NCI-H1436 (cell line): ENCODE measurements at places on chromosomes 6 and 20.

- DNase-seq: no peak
These were observed 51.2 kb upstream of the PDYN start for GRCh38 chr20:2045101-2045500.

GRCh38 chr6:3449750-3450305 lies 7.0 kb downstream of the SLC22A23 start:
- DNase-seq: no peak

GRCh38 chr20:33281550-33282146 lies 1.4 kb upstream of the BPIFB1 start:
- DNase-seq: no peak

- peak; percentile 2 for DNase-seq
These were observed 12.2 kb upstream of the SLC17A2 start for GRCh38 chr6:25942561-25943147.

- DNase-seq: no peak
These were observed 38.4 kb downstream of the VSTM2L start for GRCh38 chr20:37941332-37941731.

DNA sequence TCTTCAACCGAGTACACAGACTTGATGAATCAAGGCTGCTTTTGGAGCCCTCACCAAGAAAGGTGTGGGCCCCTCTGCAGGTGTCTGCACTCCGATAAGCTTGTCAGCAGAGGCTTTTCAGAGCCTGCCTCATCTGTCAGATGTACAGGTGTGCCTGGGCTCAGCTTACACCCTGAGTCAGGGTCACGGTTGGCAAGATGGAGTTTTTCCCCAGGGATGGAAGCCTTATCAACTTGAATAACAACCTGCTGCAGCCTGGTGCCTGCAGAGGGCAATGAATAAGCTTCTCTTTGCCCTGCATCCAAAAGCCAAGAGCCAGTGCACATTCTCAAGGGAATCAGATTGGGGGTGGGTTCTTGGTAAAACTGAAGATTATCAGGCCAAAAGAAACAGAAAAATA lies 427.1 kb downstream of the CD83 start:
- peak; percentile 78 for DNase-seq

- DNase-seq: no peak
These were observed 11.7 kb downstream of the TSPYL1 start for GRCh38 chr6:116267836-116268588.

DNA sequence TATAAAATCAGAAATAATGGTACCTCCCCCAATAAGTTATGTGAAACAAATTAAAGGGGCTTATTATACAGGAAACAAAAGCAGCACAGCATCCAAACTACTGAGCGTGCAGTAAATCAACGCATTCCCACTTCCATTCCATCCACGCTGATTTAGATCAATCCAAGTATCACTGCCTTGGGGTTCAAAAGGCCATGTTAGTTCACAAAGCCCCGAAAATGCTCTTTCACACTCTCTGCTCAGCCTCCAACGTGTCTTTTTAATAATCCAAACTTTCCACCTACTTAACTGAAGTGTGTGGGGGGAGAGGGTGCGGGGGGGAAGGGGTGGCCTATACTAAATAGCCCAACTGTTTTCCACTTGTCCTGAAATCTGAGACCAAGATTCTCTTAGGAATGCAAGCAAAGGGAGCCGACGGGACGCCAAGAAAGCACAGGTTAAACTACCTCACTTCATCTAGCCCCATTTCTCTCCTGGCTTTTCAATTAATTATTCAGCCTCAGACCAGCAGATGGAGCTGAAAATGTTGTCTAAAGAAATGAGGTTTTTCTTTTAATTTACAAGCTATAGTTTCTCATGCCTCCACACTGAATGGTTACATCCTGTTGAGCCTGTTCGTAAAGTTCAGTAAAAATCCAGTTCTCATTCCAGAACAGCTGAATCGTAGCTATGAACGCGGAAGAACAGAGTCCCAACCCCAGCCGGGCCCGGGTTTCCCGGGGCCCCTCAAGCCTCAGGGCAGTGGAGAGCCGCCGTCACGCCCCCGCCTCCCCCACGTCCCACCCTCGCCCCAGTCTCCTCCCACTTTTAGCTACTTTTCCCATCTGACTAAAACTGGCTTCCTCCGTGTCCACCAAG lies 1.0 kb upstream of the NXT1 start:
- DNase-seq: peak; percentile 42

GRCh38 chr20:10539818-10540553 lies 104.9 kb downstream of the SLX4IP start:
- no peak for DNase-seq

DNA sequence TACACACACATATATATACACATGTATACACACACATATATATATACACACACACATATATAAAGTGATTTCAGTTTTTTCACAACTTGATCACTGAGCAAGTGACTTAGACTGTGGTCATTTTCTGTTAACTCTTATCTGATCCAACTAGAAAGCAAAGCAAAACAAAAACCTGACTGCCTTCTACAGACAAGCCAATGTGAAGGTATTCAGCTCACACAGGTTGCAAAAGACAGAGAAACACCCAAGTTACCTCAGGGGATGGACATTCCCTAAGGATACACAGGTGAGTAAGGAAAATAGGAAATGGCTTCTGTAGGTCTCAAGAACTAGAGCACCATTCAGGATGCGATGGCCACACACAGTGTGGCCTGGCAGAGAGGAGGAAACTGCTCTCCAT lies 58.4 kb upstream of the IER3 start:
- DNase-seq: no peak

GRCh38 chr6:132246632-132247270 lies 154.5 kb downstream of the MOXD1 start:
- DNase-seq: no peak

DNA sequence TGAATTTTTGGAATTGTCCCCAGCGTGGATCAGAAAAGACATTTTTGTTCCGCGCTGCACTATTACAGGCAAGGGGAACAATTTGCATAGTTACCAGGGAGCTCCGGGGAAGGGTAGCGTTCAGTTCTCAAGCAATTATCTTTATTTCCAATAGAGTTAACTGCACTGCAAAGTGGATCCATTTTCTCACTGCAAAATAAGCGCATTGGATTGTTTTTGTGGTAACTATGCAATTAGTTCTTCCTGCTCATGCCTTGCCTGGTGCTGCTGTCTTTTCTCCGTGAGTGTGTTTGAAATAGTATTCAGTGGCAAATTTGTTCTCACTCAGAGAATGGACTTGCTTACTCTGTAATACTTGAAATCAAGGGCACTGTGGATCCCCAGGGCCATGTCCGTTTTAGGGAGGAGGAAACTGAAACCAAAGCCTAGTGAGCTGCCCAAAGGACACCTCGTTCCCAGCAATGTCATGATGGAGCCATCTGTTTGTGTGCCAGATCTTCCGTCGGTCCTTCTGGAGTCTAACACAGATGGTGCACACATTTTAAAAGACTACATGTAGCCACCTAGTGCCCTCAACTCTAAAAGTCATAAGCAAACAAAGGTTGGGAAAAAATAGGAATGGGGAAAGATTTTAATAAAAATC lies 7.4 kb upstream of the PCK1 start:
- peak; percentile 86 for DNase-seq

DNA sequence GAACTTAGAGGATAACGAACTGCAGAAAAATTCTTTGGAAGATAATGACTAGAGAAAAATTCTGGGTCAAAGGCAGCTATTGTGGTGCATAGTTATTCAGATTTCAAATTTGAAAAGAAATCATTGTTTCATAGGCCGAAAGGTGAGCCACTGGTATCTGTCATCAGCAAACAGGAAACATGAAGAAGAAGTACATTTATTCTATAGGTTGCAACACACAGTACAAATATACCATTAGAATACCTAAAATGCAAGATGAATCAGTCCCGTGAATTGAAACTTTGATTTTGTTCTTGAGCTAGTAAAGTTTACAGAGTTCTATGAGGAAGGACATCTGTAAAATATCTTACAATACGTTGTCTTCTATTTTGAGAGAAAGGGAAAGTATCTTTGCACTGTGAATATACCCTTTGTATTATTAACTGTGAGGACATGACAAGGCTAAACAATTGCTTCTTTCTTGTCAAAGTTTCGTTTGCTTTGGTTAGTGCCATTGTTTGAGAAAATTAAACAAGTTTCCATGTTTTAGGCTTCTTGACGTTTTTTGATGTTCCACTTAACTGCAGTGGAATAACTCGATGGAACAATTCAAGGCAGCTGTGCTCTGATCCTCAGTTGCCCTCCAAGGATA lies 84.7 kb downstream of the HDGFL1 start:
- no peak for DNase-seq

DNA sequence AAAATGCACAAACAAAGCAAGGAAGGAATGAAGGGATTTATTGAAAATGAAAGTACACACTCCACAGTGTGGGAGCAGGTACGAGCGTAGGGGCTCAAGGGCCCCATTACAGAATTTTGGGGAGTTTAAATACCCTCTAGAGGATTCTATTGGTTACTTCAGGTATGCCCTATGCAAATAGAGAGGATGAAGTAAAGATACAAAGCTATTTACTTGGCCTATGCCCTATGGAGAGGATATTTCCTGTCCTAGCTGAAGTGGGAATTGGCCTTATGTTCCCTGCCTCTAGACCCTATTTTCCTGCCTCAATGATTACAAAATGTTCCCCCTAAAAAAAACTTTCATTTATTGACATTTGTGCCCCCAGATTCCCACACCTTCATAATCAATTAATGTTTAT lies 59.7 kb upstream of the ASIP start:
- DNase-seq: no peak

GRCh38 chr6:143441680-143442545 lies 8.6 kb downstream of the ADAT2 start:
- no peak for DNase-seq

DNA sequence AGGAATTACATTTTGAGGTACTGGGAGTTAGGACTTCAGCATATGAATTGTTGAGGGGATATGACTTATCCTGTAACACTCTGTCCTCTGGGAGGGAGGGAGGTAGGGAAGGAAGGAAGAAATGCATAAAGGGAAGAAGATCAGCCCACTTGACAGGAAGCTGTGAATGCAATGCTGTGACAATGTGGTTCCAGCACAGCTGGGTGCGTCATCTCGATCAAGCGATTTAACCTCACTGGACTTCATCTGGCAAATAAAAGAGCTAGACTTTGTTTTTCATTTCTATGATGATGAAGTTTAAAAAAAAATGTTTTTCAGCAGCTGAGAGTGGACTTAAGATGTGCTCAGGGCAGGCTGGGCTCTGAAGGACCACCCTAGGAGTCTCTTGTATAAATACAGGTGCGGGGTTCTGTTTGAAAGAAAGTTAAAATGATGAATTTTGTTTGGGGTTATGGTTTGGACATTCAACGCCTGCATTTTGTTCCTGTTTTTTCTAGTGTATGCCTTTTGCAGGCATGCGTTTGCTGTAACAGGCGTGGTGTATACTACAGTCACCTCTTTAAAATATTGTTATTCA lies 178.1 kb downstream of the RIMS1 start:
- DNase-seq: no peak

- no peak for DNase-seq
These were observed 2.9 kb upstream of the RAB22A start for GRCh38 chr20:58306421-58307261.

- no peak for DNase-seq
These were observed 73.0 kb downstream of the KCNB1 start for GRCh38 chr20:49409302-49409974.

GRCh38 chr6:45969883-45970282 lies 45.8 kb downstream of the CLIC5 start:
- DNase-seq: no peak

- DNase-seq: no peak
These were observed 957 bp upstream of the VEGFA start for GRCh38 chr6:43768983-43769525.

GRCh38 chr6:71124340-71124739 lies 164.3 kb upstream of the OGFRL1 start:
- no peak for DNase-seq

DNA sequence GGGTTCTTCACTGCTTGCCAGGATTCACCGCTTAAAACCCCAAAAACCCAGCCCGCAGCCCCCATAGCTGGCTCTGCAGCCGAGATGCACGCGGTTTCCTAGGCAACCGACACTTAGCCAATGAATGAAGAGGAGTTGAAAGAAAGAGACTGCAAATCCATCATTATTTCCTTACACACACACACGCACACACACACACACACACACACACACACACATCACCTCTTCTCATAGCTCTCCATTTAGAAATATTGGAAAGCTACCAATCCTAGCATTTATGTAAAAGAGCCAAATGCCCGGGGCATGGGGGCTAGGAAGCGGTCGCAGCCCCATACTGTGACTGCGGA lies 3.4 kb upstream of the TUBB2B start:
- peak; percentile 90 for DNase-seq

- DNase-seq: no peak
These were observed 3.3 kb upstream of the COL11A2 start for GRCh38 chr6:33195304-33196165.

DNA sequence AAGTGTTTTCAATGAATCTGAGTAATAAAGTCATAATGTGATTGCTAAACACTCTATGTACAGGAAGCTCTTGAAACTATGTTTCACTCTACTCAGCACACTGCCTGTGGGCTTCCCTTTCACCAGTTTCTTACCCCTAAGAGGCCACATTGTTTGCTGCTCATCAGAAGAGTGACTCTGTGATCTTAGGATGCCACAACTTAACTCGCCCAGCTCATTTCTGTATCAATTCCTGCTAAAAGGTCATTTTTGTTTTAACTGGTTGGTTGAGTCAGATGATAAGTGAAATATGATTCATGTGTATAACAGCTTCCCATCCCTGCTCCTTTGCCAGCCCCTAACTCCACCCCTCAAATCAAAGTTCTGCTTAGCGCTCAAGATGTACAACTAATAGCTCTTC lies 9.8 kb upstream of the NDUFAF4 start:
- DNase-seq: no peak

GRCh38 chr6:31585491-31585890 lies 586 bp upstream of the LST1 start:
- no peak for DNase-seq

GRCh38 chr6:22643780-22644179 lies 74.4 kb downstream of the HDGFL1 start:
- no peak for DNase-seq

GRCh38 chr6:131029626-131030297 lies 33.3 kb downstream of the EPB41L2 start:
- DNase-seq: no peak

- no peak for DNase-seq
These were observed 6.6 kb downstream of the HLA-B start for GRCh38 chr6:31350196-31351032.

DNA sequence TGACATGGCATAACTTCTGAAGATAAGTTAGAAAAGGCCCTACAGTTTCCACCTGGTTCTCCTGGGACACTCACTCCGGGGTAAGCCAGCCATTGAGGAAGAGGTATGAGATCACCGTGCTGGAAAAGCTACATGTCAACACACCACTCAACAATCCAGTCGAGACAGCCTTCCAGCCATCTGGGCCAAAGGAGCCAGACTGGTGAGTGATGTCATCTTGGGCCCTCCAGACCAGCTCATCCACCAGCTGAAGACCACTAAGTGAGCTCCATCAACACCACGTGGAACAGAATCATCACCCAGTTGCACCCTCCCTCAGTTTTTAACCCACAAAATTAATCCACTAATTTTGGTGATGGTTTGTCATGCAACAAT lies 32.3 kb upstream of the RSPO4 start:
- DNase-seq: no peak
